ENCODE measurements at places on chromosomes 11 and 22.

DNA sequence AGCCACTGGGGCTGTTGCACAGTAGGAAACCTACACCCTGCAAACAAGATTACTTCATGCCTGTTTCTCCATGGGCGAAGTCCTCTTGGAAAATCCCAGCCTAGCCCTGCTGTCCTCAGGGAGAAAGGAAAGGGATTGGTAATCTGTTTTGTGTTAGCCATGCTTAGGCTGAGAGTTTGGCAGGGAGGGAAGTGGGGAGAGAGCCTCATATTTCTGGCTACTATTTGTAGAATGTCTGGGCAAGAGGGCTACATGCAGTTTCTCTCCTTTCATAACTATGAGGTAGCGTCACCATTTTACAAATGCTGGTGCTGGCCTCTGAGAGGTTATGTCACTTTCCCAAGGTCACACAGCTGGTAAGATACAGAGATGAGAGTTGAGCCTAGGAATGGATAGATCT, 737 bp upstream of the MFRP start:
- no peak for DNase-seq

GRCh38 chr11:128048121-128048520, 539.2 kb downstream of the ETS1 start:
- DNase-seq, result no peak

- DNase-seq, result no peak
Measured at GRCh38 chr22:45834241-45834640, 142.7 kb downstream of the WNT7B start.

GRCh38 chr11:7520981-7521487, 7.2 kb downstream of the PPFIBP2 start:
- DNase-seq, result no peak

- no peak for DNase-seq
Measured at GRCh38 chr11:109747839-109748238, 325.8 kb downstream of the C11orf87 start.

- no peak for DNase-seq
Measured at GRCh38 chr11:41273908-41274307, 185.5 kb downstream of the LRRC4C start.
